ENCODE measurements at places on chromosomes 1 and 21.

- DNase-seq: no peak
Measured at GRCh38 chr1:106980121-106980520, 76.4 kb upstream of the PRMT6 start.

DNA sequence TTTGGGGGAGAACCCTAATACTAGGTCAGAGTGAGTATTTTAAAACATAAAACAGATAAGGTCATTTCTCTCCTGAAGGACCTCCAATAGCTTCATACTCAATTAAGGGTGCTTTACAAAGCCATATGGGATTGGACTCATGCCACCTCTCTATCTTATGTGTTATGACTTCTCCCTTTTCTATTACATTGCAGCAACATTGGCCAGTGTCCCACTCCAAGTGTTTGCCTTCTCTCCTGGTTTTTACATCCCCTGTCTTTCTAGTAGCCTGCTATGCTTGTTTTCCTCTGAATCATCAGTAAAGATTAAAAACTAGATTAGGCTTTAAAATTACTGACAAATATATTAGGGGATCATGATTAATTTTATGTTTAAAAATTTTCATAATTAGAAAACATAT lies 66.6 kb downstream of the SCMH1 start:
- DNase-seq: no peak

GRCh38 chr1:89125240-89125912 lies 538 bp downstream of the GBP2 start:
- no peak for DNase-seq

- no peak for DNase-seq
Measured at GRCh38 chr1:153347856-153348255, 785 bp downstream of the PGLYRP4 start.

DNA sequence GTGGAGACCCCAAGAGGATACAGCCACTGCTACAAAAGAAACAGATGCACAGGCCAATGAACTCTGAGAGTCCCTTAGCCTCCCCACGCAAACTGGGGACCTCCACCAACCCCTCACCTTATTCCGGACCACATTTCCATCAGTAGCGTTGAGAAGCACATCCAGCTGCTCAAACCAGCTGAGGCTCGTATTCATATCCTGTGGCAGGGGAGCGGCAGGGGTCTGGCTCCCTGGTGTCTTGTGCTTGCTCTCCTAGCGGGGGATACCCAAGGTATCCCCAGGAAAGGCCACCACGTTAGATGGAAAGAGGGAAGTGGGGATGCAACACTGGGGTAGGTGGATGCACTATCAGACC lies 481 bp downstream of the CCDC163 start:
- DNase-seq: no peak

DNA sequence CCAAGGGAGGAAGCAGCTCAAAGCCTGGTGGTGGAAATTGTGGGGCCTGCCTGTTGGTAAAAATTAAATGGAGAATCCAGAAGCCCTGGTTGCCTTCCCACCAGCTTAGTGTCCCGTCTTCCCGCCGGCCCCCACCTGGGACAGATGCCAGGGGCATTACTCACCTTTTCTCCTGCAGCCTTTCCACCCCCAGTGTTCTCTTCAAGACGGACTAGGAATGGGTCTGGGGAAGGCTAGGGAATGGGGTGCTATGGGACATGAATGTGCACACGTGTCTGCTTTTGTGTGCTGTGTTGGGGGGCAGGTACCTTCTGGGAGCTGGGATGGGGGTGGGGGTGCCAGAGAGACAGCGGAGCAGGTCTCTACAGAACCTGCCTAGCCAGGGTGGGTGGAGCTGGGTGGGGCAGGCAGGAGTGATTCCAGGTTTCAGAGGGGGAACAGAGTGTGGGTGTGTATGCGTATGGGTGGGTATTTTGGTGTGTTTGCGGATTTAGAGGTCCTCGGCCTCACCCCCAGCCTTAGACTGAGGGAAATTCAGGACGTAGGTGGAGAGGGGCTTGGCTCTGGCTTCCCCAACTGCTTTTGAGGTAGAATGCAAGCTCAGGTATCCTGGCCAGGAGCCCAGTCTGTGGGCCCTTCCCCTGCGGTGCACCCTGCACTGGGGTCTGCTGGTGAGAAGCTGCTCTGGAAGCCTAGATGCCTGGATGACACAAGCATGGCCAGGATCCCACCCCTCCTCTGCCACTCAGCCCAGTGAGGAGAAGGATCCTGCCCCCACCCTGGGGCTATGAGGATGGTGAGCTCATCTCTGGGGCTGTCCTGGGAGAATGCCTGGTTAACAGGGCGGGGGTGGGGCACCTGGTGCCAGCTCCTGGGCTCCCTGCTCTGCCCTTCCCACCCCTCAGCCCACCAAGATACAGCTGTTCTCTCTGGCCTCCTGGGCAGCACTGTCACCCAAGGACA lies 7.8 kb downstream of the VANGL2 start:
- DNase-seq: no peak

GRCh38 chr1:186785503-186785902 lies 43.2 kb upstream of the PLA2G4A start:
- no peak for DNase-seq

GRCh38 chr1:22772014-22772413 lies 61.4 kb downstream of the EPHB2 start:
- no peak for DNase-seq

DNA sequence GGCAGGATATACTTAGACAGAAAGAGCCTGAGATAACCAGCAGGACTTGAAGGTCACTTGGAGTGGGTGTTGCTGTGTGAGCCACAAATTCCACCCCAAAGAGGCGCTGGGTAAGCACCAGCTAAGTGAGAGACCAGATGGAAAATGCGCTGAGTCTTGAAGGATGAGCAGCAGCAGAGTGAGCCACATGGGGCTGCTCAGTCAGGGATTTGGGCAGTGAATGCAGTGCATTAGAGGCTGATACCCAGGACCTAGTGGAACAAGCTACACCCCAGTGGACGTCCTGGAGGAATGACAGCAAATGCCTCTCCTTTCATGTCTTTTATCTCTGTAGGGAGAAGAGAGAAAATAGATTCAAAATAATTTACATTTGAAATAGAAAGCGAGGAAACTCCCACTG lies 11.3 kb downstream of the GRIK1 start:
- DNase-seq: no peak

DNA sequence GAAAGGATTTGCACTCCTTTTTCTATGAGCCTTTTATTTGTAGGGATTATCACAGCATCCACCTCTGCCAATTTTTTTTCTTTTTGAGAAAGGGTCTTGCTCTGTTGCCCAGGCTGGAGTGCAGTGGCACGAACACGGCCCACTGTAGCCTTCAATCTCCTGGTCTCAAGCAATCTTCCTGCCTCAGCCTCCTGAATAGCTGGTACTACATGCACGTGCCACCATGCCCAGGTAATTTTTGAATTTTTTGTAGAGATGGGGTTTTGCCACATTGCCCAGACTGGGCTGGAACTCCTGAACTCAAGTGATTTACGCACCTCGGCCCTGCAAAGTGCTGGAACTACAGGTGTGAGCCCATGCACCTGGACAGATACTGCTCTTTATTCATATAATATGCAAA lies 2.1 kb downstream of the SAMSN1 start:
- no peak for DNase-seq

GRCh38 chr1:56520016-56520601 lies 59.3 kb downstream of the PLPP3 start:
- DNase-seq: no peak

DNA sequence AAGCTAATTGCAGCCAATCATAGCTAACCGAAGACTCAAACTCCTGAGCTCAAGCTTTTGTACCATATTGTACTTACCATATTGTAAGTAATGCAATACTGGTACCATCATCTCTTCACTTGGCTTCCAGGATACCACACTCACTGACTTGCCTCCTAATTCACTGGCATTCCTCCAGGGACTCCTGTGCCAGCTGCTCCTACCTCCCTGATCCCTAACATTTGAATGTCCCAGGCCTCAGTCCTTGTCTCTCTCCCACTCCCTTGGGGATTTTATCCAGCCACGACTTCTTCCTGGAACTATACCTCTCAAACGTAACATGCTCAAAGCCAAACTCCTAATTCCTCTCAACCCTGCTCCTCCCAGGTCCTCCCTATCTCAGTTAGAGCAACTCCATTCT lies 33.8 kb downstream of the USP48 start:
- peak; percentile 94 for DNase-seq

GRCh38 chr1:192702212-192702902 lies 66.4 kb downstream of the RGS13 start:
- no peak for DNase-seq

DNA sequence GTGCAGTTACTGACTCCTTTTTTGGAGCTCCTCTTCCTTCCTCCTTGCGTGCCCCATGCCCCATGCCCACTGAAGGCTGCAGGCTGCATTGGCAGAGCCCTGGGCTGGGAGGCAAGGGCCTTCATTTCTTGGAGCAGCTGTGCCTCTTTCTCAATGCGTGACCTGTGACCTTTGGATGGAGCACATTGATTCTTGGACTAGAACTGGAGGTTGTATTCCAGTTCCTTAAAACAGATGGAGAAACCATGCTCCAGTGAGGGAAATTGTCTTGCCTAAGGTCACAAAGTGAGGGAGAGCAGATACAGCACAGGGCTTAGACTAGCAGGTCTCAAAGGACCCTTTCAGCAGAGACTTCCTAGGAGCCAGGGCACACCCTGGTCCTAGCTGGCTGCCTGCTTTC lies 9.0 kb downstream of the TMEM269 start:
- no peak for DNase-seq

GRCh38 chr1:54323324-54323739 lies 82.9 kb downstream of the SSBP3 start:
- no peak for DNase-seq

DNA sequence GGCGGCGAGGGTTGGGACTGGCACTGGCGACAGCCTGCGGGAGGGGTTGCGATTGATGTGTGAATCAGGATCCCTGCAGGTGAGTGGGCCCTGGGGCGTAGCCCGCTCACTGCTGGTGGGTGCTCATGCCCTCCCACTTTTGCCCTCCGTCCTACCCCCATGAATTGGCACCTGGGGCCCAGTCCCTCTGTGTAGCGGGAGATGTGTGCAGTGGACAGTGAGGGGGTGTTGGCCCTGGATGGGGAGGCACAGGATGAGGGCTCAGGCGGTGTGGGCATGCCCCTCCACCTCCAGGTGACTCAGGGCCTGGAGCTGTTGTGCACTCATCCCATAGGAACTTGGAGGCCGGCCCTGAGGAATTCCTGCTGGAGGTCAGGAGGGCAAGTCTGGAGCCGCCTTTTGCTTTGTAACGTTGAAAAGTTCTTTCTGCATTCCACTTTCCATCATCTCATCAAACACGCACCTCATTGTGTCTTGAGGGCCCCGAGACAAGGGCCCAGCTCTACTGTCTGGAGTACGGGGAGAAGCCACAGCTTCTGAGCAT lies 3.0 kb downstream of the PEAR1 start:
- no peak for DNase-seq

DNA sequence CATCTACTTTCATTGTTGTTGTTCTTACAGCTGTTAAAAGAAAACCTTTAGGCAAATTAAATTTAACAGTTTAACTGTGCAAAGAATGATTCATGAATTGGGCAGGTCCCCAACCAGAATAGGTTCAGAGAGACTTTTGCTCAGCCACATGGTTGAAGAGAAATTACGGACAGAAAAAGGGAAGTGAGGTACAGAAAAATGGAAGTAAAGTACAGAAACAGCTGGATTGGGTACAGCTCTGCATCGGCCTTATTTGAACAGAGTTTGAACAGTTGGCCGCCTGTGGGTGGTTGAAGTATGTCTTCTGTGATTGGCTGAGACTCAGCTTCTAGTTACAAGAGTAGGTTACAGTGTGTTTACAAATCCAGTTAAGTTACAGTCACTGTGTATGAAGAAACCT lies 210.1 kb downstream of the FGGY start:
- no peak for DNase-seq

DNA sequence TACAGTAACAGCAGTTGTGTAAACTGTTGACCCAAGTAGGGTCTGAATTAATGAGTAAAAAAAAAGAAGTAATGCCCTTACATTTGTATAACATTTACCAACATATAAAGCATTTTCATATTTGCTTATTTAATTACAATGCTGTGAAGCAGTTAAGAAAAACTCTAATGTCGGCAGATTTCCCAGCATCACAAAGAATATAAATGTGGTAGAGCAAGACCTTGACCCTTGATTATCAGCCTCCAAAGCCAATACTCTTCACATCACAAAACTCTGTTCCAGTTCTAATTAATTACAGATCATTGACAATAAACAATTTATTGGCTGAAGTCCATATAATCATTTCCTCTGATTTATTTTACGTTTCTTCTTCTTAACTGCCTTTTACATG lies 130.2 kb downstream of the DUSP10 start:
- DNase-seq: no peak

DNA sequence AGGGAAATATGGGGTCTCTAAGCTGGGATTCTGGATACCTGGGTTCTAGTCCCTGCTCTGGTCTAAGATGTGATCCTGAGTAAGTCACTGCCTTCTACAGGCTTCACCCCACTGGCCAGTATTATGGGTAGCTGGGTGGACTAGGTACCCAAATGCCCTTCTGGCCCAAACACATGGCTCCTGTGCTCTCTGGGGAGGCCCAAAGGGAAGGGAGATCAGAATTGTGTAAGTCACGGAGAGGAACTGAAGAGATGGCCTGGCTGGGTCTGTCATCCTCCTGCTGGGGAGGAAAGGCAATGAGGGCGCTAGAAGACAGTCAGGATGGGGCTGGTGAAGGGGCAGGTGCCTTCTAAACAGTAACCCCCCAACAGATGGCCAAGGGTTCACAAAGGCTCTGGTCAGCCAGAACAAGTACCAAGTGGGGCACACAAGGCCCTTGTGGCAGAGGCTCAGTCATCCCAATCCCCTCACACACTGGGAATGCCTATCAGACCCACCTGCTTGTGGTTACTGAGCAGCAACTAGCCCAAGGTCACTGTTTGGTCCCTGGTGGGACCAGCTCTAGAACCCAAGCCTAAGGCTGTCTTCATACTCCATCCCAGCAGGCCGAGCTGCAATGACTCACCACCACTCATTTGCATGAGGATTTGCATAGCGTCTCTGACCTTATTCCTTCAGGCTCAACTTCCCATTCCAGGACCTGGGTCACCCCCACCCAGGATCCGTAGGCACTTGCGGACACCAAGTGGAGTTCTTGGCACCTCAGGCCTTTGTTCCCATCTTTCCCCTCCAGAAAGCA lies 9.2 kb downstream of the MEF2D start:
- no peak for DNase-seq

GRCh38 chr21:34022627-34023335 lies 50.6 kb upstream of the MRPS6 start:
- no peak for DNase-seq

DNA sequence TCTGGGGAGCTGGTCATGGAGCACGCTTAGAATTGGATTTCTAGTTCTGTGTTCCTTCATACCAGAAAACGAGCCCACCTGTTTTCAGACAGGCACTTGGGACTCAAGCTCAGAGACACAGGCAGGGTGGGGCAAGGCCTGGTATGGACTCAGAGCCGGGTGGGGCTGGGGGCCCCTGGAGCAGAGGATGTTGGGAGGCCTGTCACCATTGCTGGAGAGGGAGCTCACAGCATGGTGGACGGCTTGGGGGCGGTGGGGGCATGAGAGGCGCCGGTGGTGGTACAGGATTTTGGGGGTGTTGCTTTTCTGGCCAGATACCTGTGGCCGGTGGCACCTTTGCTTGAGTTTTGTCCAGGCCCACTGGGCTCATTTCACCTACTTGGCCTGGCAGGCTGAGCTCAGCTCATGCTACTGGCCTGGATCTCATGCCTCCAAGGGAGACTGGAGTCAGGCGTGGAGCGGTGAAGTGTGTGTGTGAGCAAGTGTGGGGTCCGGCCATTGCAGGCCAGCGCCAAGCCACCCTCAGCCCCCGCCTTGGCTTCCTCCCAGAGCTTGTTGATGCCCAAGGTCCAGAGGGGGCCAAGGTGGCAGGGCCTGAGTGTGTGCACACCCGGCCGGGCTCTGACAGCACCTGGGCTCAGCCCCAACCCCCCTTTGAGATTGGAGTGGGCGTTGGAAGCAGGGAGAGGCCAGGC lies 8.7 kb downstream of the SLX9 start:
- no peak for DNase-seq

GRCh38 chr1:153548722-153549688 lies at the start of gene S100A3:
Gene S100A3 (minus strand): TSS chr1:153549258. CDS start chr1:153548485, 773 bp downstream.
- no peak for DNase-seq
